ENCODE measurements at places on chromosomes 1 and 21.

DNA sequence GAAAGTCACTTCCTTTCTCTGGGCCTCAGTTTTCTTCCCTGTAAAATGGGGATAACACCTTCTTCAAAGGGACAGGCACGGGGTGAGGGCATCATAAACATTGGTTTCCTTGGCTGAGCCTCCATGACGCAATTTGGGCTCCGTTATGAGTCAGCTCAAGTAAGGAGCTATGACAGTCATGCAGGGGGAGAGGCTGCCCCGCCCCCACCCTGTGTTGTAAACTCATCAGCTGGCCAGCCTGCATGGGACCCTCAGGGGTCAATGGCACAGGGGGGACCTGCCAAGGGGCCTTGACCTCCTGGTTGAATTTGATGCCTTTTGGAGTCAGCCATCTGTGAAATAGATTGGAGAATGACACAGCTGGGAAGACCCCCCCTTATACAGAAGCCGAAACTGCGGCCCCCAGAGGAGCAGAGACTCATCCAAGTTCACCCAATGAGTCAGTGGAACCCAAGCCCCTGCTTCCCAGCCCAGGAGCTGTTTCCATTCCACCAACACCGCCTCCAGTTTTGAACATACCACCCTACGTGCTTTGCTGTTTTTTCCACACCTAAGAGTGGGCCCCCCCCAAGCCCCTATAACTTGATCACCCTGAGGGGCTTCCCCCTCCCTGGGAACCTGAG, 36.8 kb upstream of the RUNX3 start:
- DNase-seq, result peak; percentile 92
- peak overlapping the region; percentile 39 for H3K27ac ChIP-seq
- peaks cover 55% of the 10 kb centered on the region for H3K4me1 ChIP-seq
- no peaks in the 10 kb centered on the region for H3K36me3 ChIP-seq

- no peak overlapping the region for H3K27ac ChIP-seq
- H3K27me3 ChIP-seq, result no peaks in the 10 kb centered on the region
- no peak overlapping the region for H3K4me3 ChIP-seq
These were observed 59.6 kb downstream of the EXTL2 start for GRCh38 chr1:100834777-100835660.

DNA sequence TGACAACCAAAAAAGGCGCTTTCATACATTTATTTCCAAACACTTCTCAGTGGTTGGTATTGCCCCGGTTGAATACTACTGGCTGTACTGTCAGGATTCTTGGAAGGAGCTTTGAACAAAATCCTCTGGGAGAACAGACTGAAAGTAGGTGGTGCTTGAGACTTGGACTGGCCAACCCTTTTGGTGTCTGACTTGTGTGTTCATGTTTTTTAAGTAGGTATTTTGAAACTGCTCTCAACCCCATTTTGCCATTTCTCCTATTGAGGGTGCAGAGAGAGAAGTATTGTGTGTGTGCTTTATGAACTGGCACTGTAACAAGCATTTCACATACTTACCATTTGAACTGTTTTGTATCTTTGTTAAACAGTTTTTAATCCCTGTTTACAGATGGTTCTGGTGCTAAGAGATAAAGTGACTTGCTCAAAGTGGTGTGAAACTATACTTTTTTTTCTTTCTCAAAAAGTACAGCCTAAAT, 21.2 kb downstream of the ARID1A start:
- H3K36me3 ChIP-seq, result no peaks in the 10 kb centered on the region
- H3K4me3 ChIP-seq, result no peak overlapping the region
- H3K27ac ChIP-seq, result no peak overlapping the region

GRCh38 chr1:72280711-72281110, 1.6 kb downstream of the NEGR1 start:
- H3K27ac ChIP-seq, result no peak overlapping the region
- H3K27me3 ChIP-seq, result no peaks in the 10 kb centered on the region
- H3K4me1 ChIP-seq, result peaks cover 6% of the 10 kb centered on the region
- H3K36me3 ChIP-seq, result no peaks in the 10 kb centered on the region
